ENCODE measurements at places on chromosomes 1 and 21.

DNA sequence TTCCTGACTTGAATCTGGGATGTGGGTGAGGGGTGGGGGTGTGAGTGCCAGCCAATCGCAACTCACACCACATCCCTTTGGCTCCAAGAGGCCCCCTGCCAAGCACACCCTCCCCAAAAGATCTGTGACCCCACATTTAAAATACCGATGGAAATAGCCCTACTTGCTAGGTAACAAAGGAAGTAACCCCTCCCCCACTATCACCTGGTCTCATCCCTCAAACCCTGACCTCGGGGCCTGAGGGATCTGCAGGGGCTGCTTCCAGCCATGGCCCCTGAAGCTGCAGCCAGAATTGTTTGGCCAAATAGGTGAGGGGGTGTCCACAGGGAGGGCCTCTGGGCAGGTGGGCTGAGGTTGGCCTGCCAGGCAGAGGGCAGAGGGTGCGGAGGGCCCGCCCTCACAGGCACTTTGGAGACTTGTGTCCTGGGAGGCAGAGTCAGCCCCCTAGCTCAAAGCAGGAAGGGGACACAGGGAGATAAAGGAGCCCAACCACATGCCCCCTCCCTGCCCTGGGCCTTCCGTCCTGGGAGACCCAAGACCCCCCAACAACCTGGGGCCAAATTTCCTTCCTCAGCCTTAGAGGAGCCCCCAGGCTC lies 37.2 kb downstream of the SDC3 start:
- DNase-seq, result no peak

DNA sequence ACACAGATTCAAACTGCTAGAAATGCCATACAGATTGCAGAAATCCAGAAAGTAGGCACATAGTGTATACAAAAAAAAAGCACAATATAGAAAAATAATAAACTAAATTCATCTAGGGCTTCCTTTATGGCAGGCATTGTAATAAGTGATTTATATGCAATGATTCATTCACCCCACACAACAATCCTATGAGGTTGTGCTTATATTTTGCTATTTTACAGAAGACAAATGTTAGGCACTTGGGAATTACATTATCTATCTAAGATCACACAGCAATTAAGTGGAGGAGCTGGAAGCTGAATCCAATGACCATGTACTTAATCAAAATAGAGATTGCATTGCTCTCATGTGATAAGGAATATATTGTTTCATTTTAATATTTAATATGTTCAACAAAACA lies 225.7 kb upstream of the KCNK2 start:
- DNase-seq, result no peak

DNA sequence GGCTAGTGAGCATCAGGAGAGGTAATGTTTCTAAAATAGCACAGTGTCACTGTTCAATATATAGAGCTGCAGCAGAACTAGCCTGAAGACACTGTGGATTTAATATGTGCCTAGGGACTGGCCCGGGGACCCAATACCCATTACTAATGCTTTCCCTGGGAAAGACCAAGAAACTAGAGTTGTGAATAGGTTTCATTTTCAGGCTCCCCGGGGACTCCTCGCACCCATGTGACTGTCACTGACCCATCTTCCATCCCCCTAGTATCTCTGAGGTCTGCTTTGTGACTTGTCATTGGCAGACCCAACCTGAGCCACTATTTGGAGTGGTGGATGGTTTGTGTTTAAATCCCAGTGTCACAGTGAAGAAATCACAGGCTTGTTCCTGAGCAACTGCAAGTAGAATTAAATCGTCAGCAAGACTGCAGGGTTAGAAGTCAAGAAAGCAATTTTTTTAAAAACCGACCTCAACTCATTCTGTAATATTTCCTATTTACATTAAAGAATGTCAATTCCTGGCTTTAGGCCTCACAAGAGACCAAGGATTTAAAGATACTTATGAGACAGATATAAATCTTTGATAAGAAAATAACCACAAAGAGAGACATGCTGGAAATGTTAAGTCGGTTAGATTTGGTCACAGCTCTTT lies 130.0 kb upstream of the TNR start:
- DNase-seq, result no peak

GRCh38 chr1:1157914-1158710 lies 15.6 kb upstream of the TTLL10 start:
- peak; percentile 20 for DNase-seq

- DNase-seq, result no peak
These were observed 33.9 kb upstream of the IPO9 start for GRCh38 chr1:201795066-201795465.

- DNase-seq, result no peak
These were observed 49.4 kb downstream of the WDR4 start for GRCh38 chr21:42829954-42830353.

DNA sequence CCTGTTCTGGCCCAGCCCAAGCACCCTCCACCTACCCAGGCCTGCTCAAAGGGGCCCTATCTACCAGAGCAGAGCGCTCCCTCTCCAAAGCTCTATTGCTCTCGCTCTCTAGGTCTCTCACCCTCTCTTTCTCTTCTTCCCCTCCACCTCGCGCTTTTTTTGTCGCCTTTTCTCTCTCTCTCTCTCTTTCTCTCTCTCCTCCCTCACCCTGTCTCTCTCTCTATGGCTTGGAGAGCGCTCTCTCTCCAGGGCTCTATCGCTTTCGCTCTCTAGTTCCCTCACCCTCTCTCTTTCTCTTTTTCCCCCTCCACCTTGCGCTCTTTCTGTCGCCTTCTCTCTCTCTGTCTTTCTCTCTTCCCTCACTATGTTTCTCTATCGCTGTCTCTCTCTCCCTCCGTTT lies 3.4 kb upstream of the ZNF678 start:
- DNase-seq, result no peak

- no peak for DNase-seq
These were observed 101.2 kb upstream of the ERG start for GRCh38 chr21:38599381-38599975.

DNA sequence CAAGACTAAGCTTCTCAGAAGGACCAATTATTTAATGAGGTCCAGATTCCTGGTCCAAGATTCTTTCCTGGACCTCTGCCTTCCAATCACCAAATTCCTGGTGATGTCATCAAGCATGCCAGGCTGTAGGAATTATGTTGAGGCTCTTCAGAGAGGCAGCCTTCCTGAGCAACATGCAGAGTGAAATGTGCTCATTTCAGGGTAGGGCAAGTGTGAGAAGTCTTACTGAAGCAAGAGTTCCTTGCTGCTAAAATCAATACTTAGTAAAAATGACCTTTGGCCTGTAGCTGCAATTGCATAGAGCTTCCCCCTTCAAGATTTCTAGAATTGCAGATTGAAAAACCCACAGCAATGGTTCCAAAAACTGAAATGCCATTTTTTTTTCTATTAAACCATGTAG lies 31.7 kb upstream of the BCAR3 start:
- no peak for DNase-seq

GRCh38 chr1:161933592-161934588 lies 89.8 kb downstream of the OLFML2B start:
- no peak for DNase-seq

DNA sequence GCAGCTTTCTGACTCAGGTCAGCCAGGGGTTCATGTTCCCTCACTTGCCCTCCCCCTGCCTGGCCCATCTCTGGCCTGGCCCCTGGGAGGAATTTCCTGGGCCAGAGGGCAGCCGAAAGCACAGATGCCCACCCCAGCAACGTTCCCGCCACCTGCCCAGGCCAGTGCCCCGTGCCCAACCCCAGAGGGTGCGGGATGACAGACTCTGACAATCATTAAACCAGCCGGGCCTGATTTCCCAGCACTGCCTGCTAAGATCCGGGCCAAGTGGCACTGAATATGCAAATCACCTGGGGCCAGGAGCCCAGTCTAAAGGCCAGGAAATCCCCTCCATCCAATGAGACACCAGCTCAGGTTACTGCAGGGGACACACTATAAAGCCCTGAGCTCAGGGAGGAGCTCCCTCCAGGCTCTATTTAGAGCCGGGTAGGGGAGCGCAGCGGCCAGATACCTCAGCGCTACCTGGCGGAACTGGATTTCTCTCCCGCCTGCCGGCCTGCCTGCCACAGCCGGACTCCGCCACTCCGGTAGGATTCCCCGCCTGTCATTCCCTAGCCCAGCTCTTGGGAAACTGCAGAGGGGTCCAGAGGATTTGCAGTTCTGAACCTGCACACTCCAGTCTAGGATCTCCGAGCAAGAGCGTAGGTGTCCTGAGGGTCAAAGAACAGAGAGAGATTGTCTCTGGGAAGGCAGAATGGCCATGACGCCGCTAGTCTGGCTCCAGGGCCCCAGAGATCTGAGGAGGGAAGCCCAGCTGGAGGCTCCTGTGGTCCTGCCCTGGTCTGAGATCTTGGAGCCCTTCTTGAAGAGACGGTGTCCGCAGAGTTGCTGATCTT lies at the start of gene ELF3:
Gene ELF3 (plus strand): TSS at position 408 of the 836 bp plus-strand sequence. CDS start 550 bp downstream, outside the sequence.
- no peak for DNase-seq

DNA sequence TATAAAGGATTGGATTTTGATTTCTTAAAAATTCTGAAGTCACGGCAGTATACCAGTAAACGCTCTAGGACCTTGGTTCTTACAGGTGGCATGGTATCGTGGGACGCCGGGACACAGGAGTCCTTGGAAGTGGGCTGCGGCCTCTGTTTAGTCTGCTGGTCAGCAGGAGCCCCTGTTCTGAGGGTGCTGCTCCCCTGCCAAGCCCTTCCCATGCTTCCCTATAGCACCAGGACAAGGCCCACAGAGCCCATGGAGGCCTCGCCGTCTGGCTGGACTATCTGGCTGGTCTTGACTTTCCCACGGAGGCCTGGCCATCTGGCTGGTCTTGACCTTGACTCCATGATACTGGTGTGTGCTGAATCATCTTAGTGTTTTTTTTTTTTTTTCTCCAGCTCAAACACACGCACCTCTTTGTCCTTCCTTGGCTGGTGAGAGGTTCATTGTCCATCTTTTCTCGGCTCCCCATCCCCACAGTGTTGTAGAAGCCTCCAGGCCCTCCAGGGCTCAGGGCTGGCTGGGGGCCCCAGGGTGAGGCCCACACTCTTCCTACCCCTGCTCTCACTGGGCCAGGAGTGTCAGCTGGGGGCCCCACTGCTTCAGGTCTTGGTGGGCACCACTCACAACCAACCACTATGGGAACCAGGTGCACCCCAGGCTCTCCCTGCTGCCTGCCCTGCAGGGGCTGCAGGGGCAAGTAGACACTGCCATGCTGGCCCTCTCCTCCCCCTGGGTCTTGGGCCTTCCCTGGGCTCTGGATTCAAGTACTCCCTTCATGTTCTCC lies 16.5 kb upstream of the TTC34 start:
- DNase-seq, result no peak

DNA sequence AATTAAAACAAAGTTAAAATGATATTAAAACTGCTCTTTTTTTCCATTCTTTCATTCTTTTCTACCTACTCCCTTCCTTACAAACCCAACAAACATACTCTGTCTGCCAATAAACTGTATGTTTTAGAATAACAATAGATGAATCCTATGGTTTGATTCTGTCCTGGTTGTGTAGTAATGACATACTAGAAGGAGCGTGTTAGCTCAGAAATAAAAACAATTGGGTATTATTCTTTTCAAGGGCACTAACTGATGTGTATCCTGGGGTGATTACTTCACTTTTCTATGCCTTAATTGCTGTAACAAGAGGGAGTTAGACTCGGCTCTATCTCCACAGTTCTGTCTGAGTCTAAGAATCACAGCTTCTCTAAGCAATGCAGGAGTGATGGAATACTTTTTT lies 194.4 kb downstream of the GIPC2 start:
- DNase-seq, result no peak

- DNase-seq, result no peak
These were observed 44.4 kb upstream of the SCCPDH start for GRCh38 chr1:246679794-246680177.

DNA sequence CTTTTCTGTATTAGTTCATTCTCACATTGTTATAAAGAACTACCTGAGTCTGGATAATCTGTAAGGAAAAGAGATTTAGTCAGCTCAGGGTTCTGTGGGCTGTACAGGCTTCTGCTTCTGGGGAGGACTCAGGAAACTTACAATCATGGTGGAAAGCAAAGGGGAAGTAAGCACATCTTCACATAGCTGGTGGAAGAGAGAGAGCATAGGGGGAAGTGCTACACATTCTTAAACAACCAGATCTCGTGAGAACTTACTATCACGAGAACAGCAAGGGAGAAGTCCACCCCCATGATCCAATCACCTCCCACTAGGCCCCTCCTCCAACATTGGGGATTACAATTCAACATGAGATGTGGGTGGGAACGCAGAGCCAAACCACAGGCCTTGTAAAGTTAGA lies 37.9 kb upstream of the AHCTF1 start:
- no peak for DNase-seq

DNA sequence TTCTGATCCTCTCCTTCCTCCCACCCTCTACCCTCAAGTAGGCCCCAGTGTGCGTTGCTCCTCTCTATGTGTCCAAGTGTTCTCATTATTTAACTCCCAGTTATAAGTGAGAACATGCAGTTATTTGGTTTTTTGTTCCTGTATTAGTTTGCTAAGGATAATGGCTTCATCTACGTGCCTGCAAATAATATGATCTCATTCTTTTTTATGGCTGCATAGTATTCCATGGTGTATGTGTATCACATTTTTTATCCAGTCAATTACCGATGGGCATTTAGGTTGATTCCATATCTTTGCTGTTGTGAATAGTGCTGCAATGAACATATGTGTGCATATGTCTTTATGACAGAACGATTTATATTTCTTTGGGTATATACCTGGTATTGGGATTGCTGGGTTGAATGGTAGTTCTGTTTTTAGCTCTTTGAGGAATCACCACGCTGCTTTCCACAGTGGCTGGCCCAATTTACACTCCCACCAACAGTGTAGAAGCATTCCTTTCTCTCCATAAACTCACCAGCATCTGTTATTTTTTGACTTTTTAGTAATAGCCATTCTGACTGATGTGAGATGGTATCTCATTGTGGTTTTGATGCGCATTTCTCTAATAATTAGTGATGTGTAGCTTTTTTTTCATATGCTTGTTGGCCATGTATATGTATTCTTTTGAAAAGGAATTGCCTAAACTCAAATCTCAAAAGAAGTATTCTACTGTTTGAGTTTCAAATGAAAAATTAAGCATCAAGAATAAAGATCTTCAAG lies 116.9 kb downstream of the ETS2 start:
- DNase-seq, result no peak

- no peak for DNase-seq
These were observed 180.2 kb upstream of the RUNX1 start for GRCh38 chr21:35229290-35229689.

- no peak for DNase-seq
These were observed 4.1 kb downstream of the RWDD3 start for GRCh38 chr1:95237981-95238703.

- DNase-seq, result no peak
These were observed 288.4 kb downstream of the SMYD3 start for GRCh38 chr1:246218686-246219085.

GRCh38 chr1:16158993-16159831 lies 3.3 kb upstream of the EPHA2 start:
- no peak for DNase-seq

DNA sequence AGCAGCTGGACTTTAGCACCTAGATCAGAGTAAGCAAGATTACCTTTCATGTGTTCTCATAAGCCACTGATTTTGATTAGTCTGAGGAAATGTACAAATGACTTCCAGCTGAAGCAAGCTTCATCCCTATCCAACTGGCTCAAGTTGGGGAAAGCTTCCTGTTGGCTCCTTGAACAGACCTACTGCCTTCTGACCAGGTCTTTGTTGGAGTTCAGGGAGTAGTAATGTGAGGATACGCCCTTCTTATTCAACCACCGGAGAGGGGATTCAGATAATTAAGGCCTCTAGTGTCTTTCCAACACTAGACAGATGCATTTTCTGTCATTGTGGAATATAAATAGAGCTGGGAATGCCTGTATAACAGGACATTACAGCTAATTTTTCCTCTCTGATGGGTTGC lies 268.9 kb downstream of the TGFB2 start:
- no peak for DNase-seq

Data from activated T-helper 1 cell treated with Interleukin-2 at 50 U/mL for 16 hours (primary cell).